T-helper 17 cell (primary cell): ENCODE measurements at places on chromosomes 1 and 21.

DNA sequence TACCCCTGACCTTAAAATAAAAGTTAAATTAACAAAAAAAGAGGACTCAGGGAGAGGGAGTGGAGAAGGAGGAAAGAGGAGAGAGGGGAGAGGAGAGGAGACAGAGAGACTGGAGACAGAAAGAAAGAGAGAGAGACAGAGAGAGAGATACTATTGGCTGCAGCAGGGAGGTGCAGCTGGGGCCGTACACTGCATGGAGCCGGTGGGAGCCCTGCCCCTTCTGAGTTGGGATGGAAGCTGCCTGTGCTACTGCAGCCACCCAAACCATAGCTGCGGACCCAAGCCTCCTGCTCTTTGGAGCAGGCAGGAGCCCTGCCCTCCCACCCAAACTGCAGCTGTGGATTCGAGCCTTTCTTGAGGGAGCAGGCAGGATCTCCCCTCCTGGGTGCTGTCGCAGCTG is 32.7 kb upstream of the HP1BP3 start:
- no peak for DNase-seq

DNA sequence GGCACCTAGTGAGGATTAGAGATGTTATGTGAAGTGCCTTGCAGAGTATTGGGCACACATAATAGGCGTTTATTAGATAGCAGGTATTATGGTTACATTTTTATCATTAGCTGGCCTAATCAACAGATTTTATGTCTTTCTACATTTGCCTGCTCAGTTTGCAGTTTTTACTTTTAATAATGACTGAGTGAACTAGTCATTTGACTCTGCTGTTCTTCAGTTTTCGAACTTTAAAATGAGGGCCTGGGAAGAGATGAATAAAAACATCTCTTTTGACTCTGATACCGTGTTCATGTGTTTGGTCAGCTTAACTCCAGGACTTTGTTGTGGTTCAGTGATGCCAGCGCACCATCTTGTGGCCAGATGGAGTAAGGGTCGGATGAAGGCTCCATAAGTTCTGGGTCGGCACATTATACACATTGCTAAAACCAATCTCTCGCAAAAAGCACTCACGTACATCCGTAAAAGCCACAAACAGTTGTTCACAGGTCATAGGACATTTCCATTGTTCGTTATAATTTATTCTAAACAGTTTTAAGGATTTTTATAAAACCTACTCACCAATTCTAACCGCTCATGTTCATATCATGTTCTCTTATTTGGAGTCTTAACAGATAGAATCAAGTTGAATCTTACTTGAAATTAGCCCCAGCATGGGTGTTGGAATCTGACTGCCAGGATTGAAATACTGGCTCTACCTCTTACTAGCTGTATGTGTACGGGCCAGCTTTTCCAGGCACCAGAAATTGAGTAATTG is 78.4 kb upstream of the GPR88 start:
- DNase-seq: peak; percentile 60

- DNase-seq: no peak
Measured at GRCh38 chr21:26140164-26140579, 30.4 kb downstream of the APP start.

- DNase-seq: no peak
Measured at GRCh38 chr1:28910379-28911115, 3.8 kb upstream of the EPB41 start.

DNA sequence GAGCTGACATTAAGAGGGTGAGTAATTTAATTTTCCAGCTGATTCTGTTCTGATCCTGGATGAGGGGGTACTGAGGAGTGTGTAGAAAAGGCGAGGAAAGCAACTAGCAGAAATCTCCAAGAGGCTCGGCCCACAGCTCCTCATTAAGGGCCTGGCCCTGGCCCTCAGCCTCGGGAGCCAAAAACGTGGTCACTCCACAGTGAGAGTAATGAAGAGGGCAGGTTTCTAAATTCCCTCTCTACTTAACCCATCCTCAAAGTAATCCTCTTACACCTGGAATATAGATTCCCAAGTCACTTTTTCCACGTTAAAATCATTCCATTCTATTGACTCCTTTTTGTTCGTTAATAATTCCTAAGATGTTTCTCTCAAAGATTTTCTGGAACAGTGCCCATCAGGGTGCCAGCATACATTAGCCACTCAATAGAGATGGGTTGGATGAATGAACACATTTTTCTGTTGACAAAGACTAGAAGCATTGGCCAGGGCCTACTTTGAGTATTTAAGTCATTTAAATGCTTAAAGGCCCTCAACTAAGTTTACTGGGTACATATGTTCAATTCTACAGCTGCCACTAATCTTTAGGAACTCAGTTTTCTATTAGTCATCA is 1.1 kb upstream of the COL11A1 start:
- DNase-seq: no peak

GRCh38 chr1:55400508-55400907 is 185.3 kb upstream of the USP24 start:
- DNase-seq: no peak
